ENCODE measurements at places on chromosomes 11 and 22.

DNA sequence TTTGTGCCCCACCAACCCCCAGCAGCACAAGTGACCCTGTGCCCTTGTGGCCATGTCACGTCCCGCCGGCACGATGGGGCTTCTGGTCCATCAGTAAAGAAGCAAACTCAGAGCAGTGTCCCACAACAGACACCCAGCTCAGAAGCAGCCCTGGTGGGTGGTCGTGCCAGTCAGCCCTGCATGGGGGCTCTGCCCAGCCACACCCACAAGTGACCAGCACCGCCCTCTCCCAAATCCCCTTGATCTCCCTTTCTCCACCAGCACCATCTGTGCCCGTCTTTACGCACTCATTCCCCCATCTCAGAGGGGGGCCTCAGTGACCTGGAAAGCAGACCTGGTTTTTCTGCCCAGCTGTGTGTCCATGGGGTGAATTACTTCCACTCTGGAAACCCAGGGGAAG is 149.1 kb downstream of the DSCAML1 start:
- no peak for DNase-seq

DNA sequence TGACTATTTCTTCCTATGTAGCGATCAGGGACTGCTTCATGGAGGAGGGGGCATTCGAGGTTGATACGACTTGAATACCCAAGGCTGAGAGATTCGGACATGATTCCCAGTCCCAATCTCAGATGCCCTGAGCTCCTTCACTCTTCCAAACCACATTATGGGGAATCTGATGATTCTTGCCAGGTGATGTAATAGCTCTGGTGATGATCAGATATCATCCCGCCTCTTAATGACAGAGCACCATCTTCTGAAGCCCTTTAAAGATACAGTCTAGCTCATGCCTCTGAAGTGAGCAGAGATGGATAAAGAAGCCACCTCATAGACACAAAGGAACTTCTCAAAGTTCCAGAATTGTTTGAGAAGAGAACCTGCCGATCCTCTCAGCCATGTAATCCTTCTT is 8.9 kb upstream of the CLMP start:
- DNase-seq, result no peak

- DNase-seq, result no peak
Observed at GRCh38 chr22:29520851-29521250, 32.7 kb downstream of the THOC5 start.

GRCh38 chr11:123239191-123240150 is 44.4 kb upstream of the CLMP start:
- no peak for DNase-seq

- peak; percentile 91 for DNase-seq
Observed at GRCh38 chr22:44026630-44027511, 2.8 kb downstream of the PARVB start.

DNA sequence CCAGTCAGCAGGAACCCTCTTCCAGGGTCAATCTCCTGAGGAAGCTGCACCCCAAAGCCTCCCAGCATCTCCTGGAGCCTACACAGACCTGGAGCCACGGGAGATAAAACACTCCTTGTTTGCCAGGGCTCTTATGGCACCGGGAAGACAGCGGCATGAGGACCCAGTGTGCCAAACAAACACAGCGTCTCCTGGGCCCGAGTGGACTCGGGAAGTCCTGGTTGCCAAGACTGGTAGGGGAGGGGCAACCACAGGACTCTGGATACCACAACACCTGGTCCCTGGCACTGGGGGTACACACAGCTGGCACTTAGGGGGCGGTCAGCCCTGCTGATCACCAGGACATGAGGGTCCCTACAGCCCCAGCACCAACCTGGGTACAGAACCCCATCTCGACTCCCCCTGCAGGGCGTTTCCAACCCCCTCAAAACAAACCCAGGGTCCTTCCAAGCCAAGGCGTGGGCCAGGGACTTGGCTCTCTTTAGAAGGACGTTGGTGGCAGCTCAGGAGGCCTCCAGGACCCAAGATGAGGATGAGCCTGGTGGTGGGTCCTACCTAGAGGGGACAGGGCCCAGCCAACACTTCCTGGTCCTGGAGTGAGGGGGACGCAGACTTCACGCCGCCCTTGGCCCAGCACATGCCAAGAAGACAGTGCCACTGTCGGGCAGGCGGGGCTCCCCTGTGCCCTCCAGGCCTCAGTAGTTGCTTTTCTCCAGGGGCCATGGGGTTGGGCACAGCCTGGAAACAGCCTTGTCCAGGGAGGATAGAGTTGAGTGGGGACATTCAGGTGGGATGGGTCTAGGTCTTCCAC is 85.0 kb downstream of the CELSR1 start:
- no peak for DNase-seq

- peak; percentile 42 for DNase-seq
Observed at GRCh38 chr22:31728857-31729256, 21.1 kb downstream of the PRR14L start.

DNA sequence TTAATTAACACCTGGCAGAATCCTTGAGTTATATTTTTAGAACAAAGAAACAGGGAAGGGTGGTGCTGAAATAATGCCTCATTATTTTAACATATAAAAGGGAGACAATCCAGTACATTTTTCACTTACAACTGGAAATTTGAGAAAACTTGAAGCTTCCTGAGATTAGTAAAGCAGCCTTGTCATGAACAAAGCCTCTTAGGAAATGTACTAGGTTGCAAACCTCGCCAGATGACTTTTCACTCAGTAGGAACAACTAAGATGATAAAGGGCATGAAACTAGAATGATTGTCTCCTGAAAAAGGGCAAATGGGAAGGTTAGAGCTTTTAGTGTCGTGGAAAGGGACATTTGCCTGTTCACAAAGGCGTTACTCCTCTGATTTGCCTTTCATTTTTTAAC is 289.6 kb downstream of the ETS1 start:
- DNase-seq, result no peak

GRCh38 chr11:67614730-67615714 is 8.3 kb downstream of the NDUFV1 start:
- peak; percentile 21 for DNase-seq

DNA sequence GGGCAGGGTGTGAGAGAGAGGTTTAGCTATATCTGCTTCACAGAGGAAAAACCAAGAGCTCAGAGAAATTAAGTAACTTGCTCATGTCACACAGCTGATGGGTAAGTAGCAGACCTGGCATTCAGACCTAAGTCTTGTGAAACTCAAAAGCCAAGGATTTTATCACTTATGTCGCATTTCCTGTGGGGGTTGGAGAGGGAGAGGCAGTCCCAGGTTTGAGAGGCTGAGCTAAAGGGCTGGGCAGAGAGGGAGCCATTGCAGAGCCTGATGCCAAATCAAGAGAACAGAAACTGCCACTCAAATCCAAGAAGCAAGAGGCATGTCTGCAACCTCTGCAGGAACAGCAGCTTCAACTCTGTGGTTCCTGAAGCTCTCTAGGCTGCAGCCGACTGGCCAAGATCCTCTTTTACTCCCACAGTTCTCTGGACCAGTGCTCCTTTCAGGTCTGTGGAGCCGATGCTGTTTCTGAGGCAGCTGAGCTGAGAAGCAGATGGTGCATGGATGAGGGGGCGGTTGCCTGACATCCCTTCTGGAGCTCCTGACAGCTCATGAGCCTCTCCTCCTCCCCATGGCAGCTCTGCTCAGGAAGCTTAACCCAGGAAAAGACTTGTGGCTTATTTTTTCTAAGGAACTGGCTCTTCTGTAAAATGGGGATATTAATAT is 47.6 kb upstream of the NAV2 start:
- DNase-seq, result no peak

- no peak for DNase-seq
Observed at GRCh38 chr11:57901278-57901677, 122.4 kb upstream of the OR9Q1 start.

- no peak for DNase-seq
Observed at GRCh38 chr11:61762798-61763197, 10.4 kb downstream of the MYRF start.

DNA sequence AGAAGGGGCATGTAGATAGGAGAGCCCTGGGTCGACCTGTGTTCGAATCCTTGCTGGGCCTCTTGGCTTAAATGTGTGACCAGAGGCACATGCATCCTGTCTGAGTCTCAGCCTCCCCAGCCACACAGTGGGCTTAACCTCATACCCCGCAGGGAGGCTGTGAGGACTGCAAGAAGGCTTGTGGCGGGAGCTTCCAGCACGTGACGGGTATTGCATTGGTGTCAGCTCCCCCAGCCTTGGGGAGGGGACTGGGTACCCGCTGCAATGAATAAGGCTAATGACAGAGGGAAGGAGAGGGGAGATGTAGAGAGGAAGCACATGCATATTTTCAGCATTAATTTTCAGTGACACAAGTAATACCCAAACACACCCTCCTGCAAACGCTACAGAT is 8.1 kb downstream of the RASD2 start:
- no peak for DNase-seq

GRCh38 chr22:30876915-30877553 is 91.5 kb downstream of the MORC2 start:
- DNase-seq, result peak; percentile 64

- no peak for DNase-seq
Observed at GRCh38 chr11:70225681-70226177, 22.6 kb downstream of the FADD start.

DNA sequence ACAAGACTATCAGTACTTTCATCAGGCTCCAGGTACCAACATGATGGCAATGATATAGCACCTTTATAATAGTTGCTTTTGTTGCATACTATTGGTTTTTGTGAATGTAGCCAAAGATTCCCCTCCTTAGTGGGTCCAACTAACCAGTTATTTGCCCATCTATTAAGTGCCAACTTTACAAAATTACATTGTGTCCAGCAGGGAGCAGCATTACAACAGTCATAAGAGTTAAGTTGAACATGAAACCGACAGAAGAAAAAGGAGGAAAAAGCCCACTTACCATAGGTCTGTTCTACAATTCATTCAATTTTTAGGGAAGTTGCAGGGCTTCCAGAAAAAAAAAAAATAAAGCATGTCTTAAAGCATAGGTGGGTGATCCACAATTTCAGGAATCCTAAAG is 21.6 kb downstream of the IMMP1L start:
- no peak for DNase-seq

- no peak for DNase-seq
Observed at GRCh38 chr11:120938260-120938659, 85.6 kb upstream of the TBCEL start.

DNA sequence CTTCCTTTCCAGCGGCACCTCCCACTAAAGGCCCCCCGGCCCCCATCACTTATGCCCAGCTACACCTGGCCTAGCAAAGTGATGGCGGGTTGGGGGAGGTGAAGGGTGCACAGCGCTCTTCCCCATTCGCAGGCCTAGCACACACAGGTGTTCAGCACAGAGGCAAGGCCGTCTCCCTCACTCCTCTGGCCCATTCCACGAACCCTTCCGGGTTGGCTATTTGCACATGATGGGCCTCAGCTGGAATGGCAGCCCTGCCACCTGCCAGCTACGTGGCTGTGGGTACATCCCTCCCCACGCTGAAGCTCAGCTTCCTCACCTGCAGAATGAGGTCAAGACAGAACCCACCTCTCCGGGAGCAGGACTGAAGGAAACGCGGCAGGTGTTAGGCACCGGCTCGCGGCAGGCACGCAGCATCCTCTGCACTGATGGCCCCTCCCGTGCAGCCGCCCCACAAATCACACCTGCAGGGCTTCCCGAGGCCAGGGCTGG is 4.8 kb downstream of the KIAA0930 start:
- DNase-seq, result no peak

DNA sequence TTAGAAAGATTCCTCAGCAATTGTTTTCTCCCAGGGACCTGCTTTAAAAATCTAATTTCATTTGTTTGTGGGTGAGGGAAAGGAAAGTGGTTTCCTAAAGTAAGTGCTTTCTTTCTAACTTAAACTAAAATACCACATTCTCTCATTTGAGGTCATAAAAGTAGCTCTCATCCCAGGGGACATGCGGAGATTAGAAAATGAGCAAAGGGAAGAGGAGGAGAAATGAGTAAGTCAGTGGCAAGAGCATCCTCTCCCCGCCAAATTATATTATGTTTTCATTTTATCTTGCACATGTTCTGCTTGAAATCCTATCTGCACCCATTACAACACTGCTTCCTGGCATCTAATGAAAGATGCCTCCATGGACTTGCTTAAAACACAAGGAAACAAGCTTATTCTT is 191.4 kb downstream of the ARHGAP42 start:
- DNase-seq, result no peak

DNA sequence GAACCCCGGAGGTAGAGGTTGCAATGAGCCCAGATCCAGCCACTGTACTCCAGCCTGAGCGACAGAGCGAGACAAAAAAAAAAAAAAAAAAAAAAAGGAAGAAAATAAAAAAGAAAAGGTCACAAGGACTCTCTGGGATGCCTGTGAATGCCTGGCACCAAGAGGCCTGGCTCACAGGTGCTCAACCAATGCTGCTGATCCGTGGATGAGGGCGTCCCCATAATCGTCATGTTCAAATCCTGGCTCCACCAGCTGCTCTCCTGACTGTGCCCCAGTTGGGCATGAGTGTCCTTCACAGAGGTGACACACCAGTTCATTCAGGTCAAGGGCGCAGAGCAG is 645 bp upstream of the GAS2L1 start:
- DNase-seq, result no peak

- peak; percentile 55 for DNase-seq
Observed at GRCh38 chr11:27485930-27486773, 13.6 kb upstream of the LGR4 start.
